ENCODE measurements at places on chromosomes 4 and X.

DNA sequence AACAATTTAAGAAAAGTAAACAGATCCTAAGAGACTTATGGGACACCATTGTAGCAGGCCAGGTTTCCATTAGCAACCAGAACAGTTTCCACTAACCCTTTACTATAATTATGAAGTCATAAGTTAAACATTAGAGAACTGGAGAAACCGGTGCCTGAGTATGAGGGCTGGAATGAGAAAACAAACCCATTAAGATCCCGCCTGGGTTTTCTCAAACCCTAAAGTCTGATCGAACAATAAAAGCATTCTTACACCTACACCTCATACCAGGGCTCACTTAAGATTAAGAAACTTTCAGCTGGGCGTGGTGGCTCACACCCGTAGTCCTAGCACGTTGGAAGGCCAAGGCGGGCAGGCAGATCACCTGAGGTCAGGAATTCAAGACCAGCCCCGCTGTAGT lies 13.7 kb upstream of the DHX15 start:
- DNase-seq: no peak

- DNase-seq: no peak
These were observed 39.5 kb upstream of the CD40LG start for GRCh38 chrX:136608295-136608933.

- no peak for DNase-seq
These were observed 327.8 kb downstream of the ARHGAP10 start for GRCh38 chr4:148059617-148060180.

- no peak for DNase-seq
These were observed 754 bp upstream of the KLF3 start for GRCh38 chr4:38663090-38663800.

DNA sequence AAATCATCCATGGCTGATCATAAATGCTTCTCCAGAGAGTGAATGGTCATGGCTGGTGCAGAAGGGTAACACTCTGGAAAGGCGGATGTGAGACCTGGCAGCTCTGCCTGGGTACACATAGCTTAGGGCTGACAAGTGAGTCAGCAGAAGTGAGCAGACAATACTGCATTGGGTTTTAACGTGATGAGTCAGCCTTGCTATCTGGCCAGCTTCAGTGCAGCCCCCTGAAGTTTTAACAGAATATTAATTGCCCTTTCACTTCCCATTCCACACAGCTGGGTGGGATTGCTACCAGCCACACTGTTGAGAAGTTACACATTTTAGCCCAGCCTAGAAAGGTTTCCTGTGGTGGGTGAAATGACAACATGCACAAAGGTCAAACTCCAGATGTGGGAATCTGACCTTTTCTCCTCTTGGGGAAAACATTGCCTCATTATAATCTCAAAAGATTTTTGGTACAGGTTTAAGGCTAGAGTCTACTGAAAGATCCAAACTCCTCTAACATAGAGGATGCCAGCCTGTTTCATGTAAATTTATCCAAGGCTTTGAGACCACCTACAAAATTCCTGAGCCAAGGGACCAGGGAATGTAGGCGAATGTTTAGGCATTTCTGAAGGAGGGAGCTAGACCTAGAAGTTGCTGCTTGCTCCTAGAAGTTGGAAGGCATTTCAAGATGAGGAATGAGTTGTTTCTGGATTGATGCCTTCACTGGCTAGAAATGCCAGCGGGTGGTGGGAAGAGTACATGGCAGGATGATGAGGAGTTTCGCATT lies 230.3 kb upstream of the PGRMC2 start:
- peak; percentile 46 for DNase-seq

DNA sequence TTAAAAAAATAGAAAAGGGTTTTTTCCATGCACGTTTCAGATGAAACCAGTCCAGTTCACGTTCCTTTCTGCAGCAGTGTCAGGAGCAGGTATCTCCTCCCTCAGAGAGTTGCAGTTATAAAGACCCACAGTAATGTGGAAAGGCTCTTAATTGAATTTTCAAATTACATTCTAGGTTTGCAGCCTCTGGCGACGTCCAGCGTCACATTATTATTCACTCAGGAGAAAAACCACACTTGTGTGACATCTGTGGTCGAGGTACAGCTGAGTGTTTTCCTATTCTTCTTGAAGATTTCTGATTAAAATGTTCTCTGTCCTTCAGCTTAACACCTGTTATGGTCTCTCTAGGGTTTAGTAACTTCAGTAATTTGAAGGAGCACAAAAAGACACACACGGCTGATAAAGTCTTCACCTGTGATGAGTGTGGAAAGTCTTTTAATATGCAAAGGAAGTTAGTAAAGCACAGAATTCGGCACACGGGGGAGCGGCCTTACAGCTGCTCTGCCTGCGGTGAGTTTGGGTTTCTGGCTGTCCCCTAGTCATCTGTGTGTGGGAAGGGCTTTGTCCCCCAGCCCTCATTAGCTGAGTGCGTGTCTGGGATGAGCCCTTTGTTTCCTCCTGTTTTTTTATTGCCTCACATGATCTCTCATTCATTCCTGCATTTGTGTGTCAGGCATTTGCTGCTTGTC lies 25.6 kb downstream of the ZBTB49 start:
- DNase-seq: no peak

DNA sequence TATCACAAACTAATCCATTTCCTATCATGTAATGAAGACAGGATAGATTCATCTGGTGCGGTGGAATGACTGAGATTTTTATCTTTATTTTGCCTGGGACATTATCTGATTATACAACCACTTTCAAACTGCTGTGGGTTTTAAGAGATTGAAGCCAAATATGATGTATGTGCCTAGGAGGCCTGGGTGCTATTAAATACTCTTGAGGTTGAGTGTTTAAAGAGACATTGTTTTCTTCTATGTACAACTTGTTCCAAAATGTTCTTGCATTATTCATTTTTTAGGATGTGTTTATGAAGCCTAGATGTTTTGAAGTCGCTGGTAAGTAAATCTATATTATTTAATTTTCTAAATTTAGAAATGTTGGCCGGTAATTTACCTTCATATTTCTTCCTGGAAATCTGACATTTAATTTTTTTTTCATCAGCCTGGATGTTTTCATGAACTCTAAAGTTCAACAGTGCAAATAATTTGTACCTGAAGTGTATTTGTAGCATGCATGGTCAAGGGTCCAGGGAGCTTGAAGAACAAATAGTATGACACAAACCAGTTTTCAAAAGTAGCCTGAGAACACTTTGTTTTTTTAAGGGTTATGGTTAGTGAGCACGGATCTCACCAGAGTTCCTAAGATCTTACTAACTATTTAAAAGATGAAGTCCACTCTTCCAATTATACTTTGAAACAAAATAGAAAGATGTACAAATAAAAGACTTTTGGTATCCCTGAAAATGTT lies 72.8 kb upstream of the ATP8A1 start:
- no peak for DNase-seq
